ENCODE measurements at places on chromosomes 16 and 17.
A peak's percentile ranks its signal among the peaks of the same experiment; 100 is the strongest.

DNA sequence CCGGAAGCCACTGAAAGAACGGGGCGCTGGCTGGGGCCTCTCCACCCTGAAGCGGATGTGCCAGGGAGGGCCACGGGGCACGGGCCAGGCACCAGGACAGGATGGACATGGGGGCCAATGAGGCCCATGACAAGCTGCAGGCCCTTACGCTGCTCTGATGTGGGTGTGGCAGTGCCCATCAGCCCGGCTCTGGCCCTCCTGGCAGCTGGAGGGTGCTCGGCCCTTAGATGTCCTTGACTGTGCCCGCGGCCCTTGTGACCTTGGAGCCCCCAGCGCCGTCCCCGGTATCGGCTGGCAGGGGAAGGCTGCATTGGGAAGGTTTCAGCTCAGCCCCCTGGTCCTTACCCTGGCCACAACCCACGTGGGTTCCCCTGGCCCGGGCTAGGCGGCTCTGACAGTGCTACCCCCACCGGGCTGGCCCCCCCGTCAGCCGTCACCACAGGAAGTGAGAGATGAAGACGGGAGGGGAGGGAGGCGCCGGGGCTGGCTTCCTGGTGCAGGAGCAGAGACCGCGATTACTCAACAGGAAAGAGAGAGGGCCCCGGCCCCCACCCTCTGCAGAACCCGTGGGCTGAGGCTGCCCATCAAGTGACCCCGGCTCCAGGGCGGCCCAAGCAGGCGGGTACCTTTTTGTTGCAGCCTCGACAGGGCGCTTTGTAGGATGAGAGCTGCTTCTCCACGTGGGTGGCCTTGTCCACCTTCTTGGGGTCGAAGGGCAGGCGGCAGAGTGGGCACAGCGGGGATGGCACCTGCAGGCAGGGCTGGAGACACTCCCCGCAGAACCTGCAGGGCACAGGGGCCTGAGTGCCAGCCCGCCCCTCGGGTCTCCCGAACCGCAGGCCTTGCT lies 5.3 kb downstream of the RNF166 start:
- DNase-seq: no peak

- no peak for DNase-seq
These were observed 45.9 kb downstream of the SKAP1 start for GRCh38 chr17:48384164-48384563.

DNA sequence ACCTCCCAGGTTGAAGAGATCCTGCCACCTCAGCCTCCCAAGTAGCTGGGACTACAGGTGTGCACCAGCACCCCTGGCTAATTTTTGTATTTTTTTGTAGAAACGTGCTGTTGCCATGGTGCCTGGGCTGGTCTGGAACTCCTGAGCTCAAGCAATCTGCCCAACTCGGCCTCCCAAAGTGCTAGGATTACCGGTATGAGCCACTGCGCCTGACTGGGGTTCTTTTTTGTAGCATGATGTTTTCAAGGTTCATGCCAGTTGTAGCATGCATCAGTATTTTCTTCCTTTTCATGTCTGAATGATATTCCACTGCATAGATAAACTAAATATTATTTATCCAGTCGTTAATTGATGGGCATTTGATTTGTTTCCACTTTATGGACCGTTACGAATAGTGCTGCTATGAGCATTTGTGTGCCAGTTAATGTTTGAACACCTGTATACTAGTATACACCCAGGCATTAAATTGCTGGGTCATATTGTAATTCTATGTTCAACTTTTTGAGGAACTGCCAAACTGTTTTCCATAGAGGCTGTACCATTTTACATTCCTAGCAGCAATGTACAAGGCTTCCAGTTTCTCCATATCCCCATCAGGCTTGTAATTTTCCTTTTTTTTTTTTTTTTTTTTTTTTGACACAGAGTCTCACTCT lies 24.8 kb upstream of the CEP20 start:
- DNase-seq: no peak

- DNase-seq: no peak
These were observed 83.2 kb downstream of the LITAF start for GRCh38 chr16:11503566-11503965.

GRCh38 chr17:77774182-77774581 lies 184.3 kb upstream of the TNRC6C start:
- DNase-seq: no peak

DNA sequence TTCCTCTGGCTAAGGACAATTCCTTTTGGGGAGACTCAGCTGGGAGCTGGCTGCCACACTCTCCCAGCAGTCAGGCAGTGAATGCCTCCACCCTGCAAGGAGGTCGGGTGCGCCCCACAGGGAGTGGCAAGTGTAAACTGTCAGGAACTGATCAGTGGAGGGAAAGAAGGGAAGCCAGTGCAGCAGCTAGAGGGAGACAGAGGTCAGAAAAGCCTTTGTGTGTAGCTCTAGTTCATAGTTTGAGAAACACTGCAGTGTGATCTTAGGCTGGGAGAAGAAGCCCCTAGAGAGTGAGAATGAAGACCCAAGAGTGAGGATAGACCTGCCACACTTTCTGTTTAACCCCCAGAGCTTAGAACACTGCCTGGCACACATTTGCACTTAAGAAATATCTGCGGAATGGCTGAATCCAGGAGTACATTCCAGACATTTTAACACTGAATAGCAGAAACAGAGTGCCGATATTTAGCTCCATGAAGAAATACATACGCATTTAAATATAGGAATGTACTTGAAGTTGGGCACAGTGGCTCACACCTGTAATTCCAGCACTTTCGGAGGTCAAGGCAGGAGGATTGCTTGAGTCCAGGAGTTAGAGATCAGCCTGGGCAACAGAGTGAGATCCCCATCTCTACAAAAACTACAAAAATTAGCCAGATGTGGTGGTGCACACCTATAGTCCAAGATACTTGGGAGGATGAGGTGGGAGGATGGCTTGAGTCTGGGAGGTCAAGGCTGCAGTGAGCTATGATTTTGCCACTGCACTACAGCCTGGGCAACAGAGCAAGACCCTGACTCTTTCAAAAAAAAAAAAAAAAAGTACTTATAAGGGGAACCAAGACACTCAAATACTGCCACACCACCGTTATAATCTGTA lies 11.1 kb upstream of the SLC5A11 start:
- no peak for DNase-seq

DNA sequence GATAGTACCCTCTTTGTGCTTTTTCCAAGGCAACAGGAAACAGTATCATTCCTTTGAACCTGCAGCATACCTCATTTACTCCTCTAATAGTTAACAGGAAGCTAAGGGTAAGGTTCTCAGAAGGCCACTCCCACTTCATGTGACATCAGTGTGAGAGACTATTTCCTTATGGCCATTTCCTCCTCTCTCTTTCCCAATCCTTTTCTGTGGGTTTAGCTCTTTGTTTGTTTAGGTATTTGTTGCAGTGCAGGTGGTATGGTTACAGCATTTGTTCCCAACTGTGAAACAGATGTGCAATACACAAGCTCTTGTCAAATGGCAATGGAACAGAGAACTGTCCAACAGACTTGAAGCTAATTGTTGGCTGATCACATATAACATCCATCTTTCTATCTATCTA lies 14.7 kb downstream of the TMC5 start:
- peak; percentile 9 for DNase-seq

- no peak for DNase-seq
These were observed 11.2 kb downstream of the MRPL27 start for GRCh38 chr17:50361561-50362480.

- DNase-seq: peak; percentile 8
These were observed 106.3 kb downstream of the SEC14L1 start for GRCh38 chr17:77247048-77247541.

DNA sequence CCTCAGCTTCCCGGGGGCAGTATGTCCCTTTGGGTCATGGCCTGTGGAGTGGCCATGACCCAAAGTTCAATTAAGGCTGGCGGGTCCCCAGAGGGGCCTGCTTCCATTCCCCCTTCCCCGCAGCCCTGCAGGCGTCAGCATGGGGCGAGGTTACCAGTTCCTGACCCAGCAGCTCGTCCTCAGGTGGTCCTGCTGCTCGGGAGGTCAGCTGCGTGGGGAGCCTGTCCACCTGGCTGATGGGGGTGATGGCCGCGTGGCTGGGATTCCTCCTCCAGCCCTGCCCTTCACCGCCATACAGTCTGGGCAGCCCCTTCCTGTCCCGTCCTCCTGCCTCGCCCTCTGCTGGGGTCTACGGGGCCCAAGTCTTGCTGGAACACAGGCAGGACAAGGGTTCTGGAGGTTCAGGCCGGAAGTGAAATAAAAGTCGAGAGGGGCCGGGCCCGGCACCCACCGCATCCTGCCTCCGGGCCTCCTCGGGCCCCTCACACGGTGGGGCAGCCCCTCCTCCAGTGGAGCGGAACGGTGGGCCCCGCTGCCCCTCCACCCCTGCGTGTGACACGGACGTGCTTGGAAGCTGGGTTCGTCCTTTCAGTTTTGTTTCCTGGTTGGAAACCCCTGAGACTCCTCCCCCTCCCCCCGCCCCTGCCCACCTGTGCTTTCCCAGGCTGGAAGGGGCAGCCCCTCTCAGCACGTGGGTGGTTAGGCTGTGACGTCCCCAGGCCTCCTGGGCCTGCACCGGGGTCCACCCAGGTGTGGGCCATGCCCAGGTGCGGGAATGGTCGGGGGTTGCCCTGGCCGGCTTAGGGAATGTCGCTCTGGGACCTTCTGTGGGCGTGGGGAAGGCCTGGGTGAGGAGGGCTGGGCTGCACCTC lies 6.8 kb downstream of the UBALD2 start:
- no peak for DNase-seq

GRCh38 chr17:57604771-57605674 lies 140.1 kb downstream of the CCDC182 start:
- peak; percentile 67 for DNase-seq

DNA sequence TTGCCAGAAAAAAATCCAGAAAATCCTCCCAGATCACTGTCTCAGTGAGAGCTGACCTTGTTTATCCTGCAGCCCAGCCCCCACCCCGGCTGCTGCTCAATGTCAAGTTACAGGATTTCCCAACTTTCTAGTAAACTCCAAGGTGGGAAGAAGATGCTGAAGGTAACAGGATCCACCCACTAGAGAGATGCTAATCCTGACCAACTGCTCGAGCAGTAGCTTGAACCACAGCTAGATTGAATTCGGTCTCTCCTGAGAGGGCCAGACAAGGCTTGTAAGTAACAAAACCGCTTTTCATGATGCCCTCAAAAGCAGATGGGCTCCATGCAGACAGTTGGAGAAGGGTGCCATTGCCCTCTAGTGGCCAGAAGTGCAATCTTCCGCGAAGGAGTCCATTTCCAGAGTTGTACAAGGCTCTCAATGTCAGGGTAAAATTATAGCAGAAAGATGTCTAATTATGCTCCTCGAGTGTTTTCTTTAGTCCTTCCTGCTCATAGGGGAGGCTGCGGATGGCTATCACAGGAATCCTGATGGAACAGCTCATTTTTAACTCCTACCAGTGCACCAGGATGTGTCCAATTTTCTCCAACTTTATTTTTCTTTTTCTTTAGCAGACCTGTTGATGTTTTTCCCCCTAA lies 3.9 kb downstream of the CDH11 start:
- DNase-seq: no peak

DNA sequence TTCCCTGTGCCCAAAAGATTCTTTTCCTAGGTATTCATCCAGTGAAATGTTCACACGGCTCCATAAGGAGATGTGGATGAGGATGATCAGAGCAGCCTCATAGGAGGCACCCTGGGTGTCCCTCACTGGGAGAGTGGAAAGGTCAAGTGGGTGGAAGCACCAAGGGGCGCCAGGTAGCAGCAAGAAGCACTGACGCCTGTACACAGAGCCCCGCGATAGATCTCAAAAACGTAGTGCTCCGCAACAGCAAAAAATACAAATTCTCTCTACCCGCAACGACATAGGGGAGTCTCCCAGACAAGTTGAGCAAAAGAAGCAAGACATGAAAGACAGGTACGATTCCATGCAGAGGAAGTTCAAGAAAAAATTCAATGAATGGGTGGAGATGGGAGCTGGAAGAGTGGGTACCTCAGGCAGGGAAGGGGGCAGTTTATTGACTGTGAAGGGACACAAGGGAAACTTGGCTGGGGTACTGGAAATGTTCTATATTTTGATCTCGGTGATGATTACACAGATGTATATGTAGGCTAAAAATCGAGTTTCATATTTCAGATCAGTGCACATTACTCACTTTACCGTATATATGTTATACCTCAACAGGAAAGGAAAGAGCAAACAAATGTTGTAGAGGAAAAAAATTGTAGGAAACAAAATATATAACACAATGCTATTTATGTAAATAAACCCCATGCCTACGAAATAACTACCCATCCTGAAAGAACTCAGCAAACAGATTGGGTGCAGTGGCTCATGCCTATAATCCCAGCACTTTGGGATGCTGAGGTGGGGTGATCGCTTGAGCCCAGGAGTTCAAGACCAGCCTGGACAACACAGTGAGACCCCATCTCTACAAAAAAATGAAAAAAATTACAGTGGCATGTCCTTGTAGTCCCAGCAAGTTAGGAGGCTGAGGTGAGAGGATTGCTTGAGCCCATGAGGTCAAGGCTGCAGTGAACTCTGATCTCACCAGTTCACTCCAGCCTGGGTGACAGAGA lies 17.8 kb upstream of the ETV4 start:
- DNase-seq: no peak

- DNase-seq: no peak
These were observed 78.1 kb upstream of the ZFHX3 start for GRCh38 chr16:73125850-73126524.

Data from NCI-H1417 treated with DMSO at 0.1 percent for 48 hours (cell line).